RCC 7860 (cell line): ENCODE measurements at places on chromosomes 6 and 20.

- no peak for DNase-seq
Observed at GRCh38 chr20:37999526-38000263, 33.6 kb downstream of the TTI1 start.

DNA sequence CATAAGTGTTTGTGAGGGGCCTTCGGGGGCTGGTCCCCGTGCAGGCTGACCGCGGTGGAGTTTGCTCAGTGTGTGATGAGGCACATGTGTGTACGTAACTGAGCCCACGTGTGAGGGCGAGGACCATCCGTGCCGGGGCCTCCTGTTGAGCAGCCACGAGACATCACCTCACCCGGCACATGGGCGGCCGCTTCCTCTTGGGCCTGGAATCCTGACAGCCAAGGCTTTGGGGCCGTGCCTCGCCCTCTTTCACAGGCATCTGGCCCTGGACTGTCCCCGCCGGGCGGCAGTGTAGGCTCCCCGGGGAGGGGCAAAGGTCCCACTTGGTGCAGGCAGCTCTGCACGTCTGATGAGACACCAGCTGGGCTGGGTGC lies 202.3 kb downstream of the DLL1 start:
- DNase-seq: no peak

DNA sequence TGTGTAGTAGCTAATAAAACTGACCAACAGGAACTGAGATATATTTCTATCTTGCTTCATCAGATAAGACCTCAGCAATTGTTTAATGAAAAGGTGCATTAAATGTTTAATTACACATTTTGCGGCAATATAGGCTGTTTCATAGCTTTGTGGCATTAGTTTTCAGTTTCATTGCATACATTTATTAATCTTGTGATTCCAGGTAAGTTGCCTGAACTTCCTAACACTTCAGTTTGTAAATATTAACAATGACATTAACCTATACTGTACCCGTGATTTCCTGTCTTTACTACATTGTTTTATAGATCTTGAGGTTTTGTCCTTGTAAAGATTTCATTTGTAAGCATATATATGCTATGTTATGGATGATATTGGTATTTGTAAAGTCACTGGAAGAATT lies 66.5 kb downstream of the PKIB start:
- no peak for DNase-seq

GRCh38 chr6:105545228-105545920 lies 142.5 kb upstream of the PREP start:
- DNase-seq: no peak

GRCh38 chr20:19354950-19355349 lies 142.5 kb downstream of the SLC24A3 start:
- no peak for DNase-seq

DNA sequence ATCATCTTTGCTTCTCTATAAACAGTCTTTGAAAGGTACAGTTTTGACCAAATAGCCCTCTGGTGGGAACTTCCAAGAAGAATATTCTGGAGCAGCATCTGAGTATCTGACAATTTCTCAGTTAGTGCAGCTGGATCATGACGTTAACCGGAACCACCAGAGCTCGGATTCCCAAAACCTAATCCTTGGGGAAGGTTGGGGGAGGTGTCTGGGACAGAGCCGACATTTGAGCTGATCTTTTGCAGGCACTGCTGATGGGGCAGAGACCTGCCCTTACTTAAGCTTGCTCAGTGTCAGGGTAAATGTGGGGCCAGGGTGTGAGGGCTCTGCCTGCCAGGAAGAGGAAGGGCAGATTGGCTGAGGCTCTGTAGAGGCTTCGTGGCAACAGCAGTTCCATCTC lies 416.6 kb downstream of the DHX35 start:
- DNase-seq: no peak

- DNase-seq: no peak
Observed at GRCh38 chr6:5337573-5337972, 76.3 kb downstream of the FARS2 start.

DNA sequence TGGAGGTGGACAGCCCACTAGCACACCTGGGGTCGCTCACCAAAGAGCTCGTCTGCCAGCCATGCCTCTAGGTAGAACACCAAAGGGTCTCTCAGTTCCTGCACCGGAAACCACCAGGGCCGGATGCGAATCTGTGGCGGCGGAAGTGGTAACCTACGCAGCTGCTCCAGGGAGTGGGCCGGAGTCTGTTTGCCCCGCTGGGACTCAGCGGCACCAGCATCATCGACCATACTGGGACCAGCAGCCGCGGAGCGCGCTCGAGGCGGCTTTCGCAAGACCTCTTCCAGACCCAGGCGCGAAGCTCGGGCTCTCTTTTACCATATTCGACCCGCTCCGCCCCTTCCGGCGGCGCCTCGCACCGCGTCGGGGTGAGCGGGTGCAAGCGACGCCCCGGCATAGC lies at the start of gene OOEP:
Gene OOEP (minus strand): TSS at position 335 of the 400 bp plus-strand sequence. CDS start 105 bp downstream, at position 230.
- no peak for DNase-seq

DNA sequence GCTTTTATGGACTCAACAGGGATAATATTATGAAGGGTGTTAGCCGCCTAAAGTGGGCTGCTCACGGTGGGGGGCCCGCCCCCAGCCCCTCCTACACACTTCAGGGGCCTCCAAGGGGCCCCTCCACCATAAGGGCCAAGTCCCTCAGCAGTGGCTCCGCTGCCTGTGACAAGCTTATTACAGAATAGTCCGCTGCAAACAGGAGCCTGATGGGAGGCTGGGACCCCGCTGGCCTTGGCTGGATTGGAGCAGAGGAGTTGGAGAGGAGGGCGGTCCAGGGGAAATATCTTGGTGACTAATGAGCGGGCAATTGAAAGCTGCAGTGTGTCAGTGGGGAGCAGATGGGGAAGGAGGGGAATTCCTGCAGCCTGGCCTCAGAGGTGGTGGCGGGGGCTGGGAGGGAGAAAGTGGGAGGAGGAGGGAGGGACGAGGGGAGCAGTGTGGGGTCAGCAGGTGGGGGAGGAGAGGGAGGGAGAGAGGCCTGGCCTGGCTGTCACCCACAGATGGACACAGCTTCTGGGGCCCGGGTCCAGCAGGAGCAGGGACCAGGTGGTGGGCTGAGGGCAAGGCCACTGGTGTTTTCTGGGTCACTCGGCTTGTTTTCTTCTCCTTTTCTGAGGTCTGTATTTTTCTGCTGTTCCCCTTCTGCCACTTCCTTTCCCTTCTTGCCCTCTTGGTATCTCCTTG lies 57.6 kb upstream of the FOXP4 start:
- peak; percentile 62 for DNase-seq

DNA sequence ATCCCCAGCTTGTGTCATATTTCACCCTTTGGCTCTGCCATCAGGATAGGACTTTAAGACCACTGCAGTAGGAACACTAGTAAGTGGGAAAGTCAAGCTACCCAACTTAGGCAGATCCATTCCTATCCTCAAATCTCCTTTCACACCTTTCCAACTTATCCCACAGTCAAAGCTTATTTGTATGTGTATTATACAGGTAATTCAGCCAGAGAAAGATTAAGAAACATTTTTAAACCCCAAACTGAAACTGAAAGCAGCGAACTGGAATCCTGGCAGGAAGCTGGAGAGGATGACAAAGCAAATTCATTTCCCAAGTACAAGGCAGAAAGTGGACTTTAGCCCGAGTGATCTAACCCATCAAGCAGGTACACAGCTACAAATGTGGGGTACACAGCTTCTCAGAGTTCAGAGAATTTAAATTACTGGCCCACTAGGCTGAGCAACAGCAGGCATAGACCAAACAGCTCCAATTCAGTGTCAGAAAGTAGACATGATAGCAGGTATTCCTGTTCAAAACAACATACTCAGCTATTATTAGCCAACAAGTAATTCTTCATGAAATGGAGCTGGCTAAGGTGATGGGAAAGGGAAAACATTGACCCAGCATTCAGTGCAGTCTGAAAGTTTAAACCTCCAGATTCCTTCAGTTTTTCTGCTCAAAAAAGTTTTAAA lies 39.1 kb downstream of the ILRUN start:
- peak; percentile 79 for DNase-seq

GRCh38 chr6:84278321-84278998 lies 51.0 kb upstream of the CEP162 start:
- DNase-seq: no peak

GRCh38 chr6:106134087-106134770 lies 48.1 kb downstream of the PRDM1 start:
- peak; percentile 59 for DNase-seq

- DNase-seq: peak; percentile 96
Observed at GRCh38 chr6:83183082-83183828, 9.8 kb downstream of the PGM3 start.
